Epithelial cell of proximal tubule (primary cell): ENCODE measurements at places on chromosomes 6 and 20. TPM values are rescaled to one million over a fixed set of nuclear protein-coding genes. Genes with fewer than 3 reads are reported as not detected.

ID1 gene
- 237 and 302 TPM in 2 replicates for total RNA-seq

LRFN2 gene
- total RNA-seq: not detected in 2 replicates

TINAG gene
- 14.1 and 17.9 TPM in 2 replicates for total RNA-seq

SCAF8 gene
- total RNA-seq: 15.2 and 19.0 TPM in 2 replicates

CTSA gene
- 42.7 and 62.5 TPM in 2 replicates for total RNA-seq

LHFPL5 gene
- 0.12 TPM in 1 of 2 replicates, not detected in the other for total RNA-seq

COL12A1 gene
- total RNA-seq: 17.5 and 37.7 TPM in 2 replicates

OR2H1 gene
- not detected in 2 replicates for total RNA-seq

C6orf52 gene
- 2.5 TPM in 1 of 2 replicates, not detected in the other for total RNA-seq

PLEKHG1 gene
- total RNA-seq: 3.8 and 12.1 TPM in 2 replicates

TDRD6 gene
- 0.06 TPM in 1 of 2 replicates, not detected in the other for total RNA-seq

LTB gene
- total RNA-seq: 12.0 and 50.8 TPM in 2 replicates

TAF8 gene
- total RNA-seq: 10.8 and 14.8 TPM in 2 replicates

ZNF165 gene
- total RNA-seq: 4.3 and 4.4 TPM in 2 replicates

ELOVL4 gene
- total RNA-seq: 2.1 and 2.6 TPM in 2 replicates

PREX1 gene
- total RNA-seq: 4.7 and 9.4 TPM in 2 replicates

RBBP8NL gene
- 0.07 and 0.40 TPM in 2 replicates for total RNA-seq

CENPW gene
- total RNA-seq: 29.0 and 30.2 TPM in 2 replicates

ADGB gene
- not detected in 2 replicates for total RNA-seq

TBC1D7 gene
- total RNA-seq: 17.1 and 20.3 TPM in 2 replicates

PAX1 gene
- total RNA-seq: not detected in 2 replicates

DCDC2 gene
- 112 and 142 TPM in 2 replicates for total RNA-seq
